Effector memory CD4-positive, alpha-beta T cell (primary cell): ENCODE measurements at places on chromosomes 6 and 20.

DNA sequence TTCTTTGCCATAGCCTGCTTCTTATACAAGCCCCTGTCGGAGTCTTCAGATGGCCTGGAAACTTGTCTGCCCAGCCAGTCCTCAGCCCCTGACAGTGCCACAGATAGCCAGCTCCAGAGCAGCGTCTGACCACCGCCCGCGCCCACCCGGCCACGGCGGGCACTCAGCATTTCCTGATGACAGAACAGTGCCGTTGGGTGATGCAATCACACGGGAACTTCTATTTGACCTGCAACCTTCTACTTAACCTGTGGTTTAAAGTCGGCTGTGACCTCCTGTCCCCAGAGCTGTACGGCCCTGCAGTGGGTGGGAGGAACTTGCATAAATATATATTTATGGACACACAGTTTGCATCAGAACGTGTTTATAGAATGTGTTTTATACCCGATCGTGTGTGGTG, 29.5 kb downstream of the SLCO4A1 start:
- no peak overlapping the region for H3K27ac ChIP-seq
- H3K4me3 ChIP-seq = no peak overlapping the region
- no peak for DNase-seq
- H3K36me3 ChIP-seq = no peaks in the 10 kb centered on the region

DNA sequence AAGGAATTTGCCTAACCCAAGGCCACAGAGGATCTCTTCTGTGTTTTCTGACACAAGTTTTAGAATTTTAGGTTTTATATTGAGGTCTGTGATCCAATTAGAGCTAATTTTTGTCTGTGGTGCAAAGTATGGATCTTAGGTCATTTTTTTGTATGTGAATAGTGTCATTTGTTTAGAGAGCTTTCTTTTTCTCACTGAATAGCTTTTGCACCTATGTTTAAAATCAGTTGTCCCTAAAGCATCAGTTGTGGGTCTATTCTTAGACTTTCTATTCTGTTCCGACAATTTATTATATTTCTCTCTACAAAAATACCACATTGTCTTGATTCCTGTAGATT, 341 bp upstream of the MCM9 start:
- no peak for DNase-seq
- no peaks in the 10 kb centered on the region for H3K27me3 ChIP-seq
- H3K36me3 ChIP-seq = peaks cover 7% of the 10 kb centered on the region

GRCh38 chr6:44297063-44298038, 15.8 kb downstream of the AARS2 start:
- H3K4me1 ChIP-seq = peaks cover 12% of the 10 kb centered on the region
- no peak for DNase-seq
- no peak overlapping the region for H3K27ac ChIP-seq
- peaks cover 17% of the 10 kb centered on the region for H3K36me3 ChIP-seq

DNA sequence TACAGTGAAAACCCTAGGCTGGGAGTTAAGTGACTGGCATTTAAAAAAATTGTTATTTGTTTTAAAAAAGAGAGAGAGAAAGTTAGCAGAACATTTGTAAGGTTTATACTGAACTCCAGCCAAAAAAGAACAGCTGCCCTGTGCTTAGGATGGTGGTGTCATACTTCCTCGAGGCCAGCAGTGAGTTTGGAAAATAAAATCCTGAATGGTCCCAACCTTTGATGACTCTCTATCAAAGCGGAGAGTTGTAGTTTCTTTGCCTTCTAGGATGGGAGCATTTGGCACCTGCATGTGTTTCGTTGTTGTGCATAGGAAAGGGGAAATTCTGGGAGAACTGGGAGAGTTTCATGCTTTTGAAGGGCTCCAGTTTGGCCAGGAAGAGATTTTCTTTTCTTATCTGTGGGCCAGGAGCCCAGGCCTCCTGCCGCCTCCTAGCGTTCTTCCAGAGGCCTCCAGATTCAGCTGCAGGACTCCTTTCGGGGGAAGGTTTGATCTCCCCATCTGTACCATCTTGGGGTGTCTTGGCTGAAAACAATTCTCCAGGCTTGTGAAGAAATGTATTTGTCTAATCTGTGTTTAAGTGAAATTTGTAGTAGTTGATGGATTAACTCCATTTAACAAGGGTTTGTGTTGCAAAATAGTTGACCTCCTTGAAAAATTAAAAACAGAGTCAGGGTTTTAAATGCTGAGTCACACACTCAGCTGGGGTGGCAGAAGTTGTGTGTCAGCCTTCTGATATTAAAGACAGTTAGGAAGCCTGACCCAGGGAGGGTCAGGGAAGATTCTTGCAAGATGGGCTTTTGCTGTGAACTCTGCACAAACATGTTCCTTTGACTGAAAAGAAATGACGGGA, 63.4 kb downstream of the TXNDC5 start:
- no peak overlapping the region for H3K4me3 ChIP-seq
- H3K4me1 ChIP-seq = no peaks in the 10 kb centered on the region
- no peak for DNase-seq

GRCh38 chr6:132063204-132063603, 112.0 kb upstream of the CCN2 start:
- no peak for DNase-seq
- no peaks in the 10 kb centered on the region for H3K36me3 ChIP-seq
- no peak overlapping the region for H3K4me3 ChIP-seq

- DNase-seq = no peak
- no peak overlapping the region for H3K27ac ChIP-seq
- no peaks in the 10 kb centered on the region for H3K27me3 ChIP-seq
- no peak overlapping the region for H3K4me3 ChIP-seq
These were observed 37.6 kb downstream of the BEND3 start for GRCh38 chr6:107077710-107078109.

DNA sequence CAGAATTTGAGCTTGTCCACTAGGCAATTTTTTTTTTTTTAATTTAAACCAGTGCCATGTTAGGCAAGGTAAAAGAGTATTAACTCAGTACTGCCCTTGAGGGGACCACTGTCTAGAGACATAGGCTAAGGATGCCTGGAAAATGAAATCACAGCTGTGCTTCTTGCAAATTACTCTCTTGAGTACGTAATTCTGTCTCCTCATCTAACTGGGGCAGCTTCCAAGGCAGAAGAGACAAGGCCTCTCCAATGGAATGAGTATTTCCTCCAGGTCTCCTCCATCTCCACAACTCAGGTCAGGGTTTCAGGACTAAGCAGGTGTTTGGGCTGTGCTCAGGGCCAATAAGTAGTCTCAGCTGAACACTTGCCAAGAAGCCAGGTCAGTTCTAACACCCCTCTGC, 33.8 kb upstream of the MRPS10 start:
- H3K4me3 ChIP-seq = no peak overlapping the region
- DNase-seq = no peak
- peaks cover 52% of the 10 kb centered on the region for H3K36me3 ChIP-seq

DNA sequence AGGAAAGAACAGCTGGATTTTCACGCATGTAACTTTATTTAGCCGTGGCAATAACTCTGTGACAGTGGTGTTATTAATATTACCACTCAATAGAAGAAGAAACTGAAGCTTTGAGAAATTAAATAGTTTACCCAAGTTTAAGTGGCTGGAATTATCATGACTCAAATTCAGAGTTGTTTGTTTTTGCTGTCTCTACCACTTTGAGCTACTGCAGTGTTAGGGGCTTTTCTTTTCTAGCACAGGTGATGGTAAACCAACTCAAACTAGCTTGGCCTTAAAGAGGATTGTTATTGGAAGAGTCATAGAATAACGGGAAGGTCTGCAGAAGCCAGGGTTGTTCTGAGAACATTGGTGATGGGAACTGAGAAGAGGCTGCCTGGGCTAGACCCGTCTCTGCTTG, 66.0 kb upstream of the PREP start:
- no peak for DNase-seq
- no peak overlapping the region for H3K27ac ChIP-seq

DNA sequence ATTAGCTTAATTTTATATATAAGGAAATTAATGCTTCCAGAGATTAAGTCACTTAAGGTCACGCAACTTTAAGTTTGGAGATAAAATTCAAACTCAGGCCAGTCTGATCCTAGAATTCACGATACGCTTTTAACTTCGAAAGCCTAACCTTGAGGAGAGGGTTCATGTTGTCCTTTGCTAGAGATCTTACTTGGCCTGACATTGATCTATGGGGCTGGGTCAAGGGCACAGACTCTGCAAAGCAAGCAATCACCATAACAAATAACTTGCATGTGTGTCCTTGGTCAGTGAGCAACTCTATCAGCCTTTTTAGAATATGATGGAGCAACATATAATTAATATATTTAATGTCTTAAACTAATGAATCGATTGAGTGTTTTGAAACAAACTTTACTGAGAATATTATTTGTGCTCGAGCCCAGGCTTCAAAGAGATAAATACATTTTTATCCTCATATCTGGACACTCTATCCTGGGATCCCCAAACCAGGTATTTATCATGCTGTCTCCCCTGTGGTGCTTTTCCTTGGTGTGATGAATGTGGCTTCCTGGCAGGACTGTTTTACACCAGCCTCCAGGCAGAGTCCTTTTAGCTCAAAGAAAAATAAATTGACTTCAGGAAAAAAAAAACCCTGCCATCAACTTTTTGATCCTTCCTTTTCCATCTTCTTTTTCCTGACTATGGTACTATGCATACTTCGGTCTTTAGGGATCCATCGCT, 29.1 kb downstream of the RPS12 start:
- no peak overlapping the region for H3K27ac ChIP-seq
- no peaks in the 10 kb centered on the region for H3K27me3 ChIP-seq
- no peaks in the 10 kb centered on the region for H3K36me3 ChIP-seq
- no peaks in the 10 kb centered on the region for H3K4me1 ChIP-seq
- no peak for DNase-seq
- no peak overlapping the region for H3K4me3 ChIP-seq

- peaks cover 44% of the 10 kb centered on the region for H3K4me1 ChIP-seq
- DNase-seq = peak; percentile 69
- no peak overlapping the region for H3K4me3 ChIP-seq
- H3K27ac ChIP-seq = peak overlapping the region; percentile 63
- H3K27me3 ChIP-seq = no peaks in the 10 kb centered on the region
These were observed 120.4 kb upstream of the RIPOR2 start for GRCh38 chr6:25056130-25056529.

GRCh38 chr6:47141171-47141570, 99.0 kb upstream of the ADGRF1 start:
- H3K27me3 ChIP-seq = no peaks in the 10 kb centered on the region
- no peaks in the 10 kb centered on the region for H3K36me3 ChIP-seq
- H3K4me3 ChIP-seq = no peak overlapping the region
- H3K27ac ChIP-seq = no peak overlapping the region
- DNase-seq = no peak

DNA sequence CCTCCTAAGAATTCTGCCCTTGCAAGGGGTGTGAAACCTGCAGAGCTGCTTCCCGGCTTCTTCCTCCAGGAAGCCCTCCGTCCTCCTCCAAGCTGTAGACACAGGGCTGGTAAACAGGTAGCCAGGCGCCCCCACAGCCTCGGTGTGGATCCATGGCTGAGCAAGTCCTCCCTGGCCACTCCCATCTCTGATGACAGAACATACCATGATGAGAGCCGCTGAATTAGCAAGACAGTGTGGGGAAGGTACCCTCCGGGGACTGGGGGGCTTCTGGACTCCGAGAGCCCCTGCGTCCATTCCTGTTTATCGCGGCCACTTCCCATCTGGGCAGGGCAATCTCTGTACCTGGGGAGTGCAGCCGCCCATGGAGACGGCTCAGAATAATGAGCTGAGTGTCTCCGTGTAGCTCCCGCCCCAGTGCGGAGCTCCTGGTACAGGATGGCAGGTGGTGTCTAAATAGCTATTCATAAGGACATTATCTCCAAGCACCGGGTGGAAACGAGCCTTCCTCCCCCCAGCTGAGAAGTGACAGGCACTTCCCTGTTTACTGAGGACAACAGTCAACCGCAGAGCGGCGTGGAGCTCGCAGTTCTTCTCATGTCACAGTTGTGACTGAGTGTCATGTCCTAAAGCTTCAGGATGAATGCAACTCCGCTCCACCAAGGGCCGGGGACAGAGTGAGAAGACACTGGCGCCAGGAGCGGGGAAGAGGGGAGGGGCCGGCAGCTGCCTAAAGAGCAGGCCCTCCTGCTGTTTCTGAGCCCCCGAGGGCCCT, 22.7 kb upstream of the NTSR1 start:
- no peak overlapping the region for H3K27ac ChIP-seq
- no peaks in the 10 kb centered on the region for H3K36me3 ChIP-seq
- H3K4me3 ChIP-seq = no peak overlapping the region
- no peak for DNase-seq
- peaks cover 6% of the 10 kb centered on the region for H3K4me1 ChIP-seq

GRCh38 chr6:119896806-119897205, 547.2 kb upstream of the MAN1A1 start:
- H3K27ac ChIP-seq = no peak overlapping the region
- H3K4me1 ChIP-seq = no peaks in the 10 kb centered on the region
- no peaks in the 10 kb centered on the region for H3K27me3 ChIP-seq
- no peaks in the 10 kb centered on the region for H3K36me3 ChIP-seq
- no peak overlapping the region for H3K4me3 ChIP-seq

DNA sequence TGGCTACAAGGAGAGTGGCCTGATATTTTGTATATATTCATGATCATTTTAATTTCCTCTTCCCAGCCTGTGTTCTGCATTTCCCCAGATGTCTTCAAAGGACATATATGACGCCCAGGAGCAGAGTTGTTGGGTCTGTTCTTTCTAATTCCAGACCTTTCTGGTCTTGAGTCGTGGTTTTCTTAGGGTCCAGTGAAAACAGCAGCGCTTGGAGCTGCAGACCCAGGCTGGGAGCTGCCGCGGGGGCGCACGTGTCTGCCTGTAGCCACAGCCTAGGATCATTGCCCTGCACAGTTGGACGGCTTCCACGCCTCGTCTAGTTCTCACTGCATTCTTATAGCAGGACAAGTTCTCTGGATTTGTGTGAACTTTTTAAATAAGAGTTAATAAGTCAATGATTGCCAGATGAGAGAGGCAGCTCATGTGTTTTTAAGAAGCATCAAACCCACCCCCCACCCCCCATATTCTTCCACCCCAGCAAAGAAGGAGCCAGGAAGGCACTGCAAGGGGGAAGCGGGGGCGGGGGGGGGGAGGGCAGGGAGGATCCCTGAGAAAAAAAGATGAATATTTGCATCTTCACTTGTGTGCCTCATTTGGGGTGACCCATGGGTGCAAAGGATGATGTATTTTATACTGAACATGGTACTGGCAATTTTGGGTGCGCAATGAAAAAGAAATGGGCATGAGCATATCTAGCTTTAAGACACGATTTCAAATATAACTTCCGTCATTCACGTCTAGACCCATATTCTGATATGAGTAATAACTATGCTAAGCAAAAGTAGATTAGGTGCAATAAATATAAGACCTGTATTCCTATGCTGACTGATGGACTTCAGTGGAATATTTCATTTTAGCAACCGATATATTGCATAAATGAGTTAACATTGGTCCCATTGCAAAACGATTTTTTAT, 160.0 kb downstream of the TBXT start:
- peaks cover 15% of the 10 kb centered on the region for H3K27me3 ChIP-seq
- DNase-seq = no peak
- no peak overlapping the region for H3K27ac ChIP-seq
- no peak overlapping the region for H3K4me3 ChIP-seq
- H3K4me1 ChIP-seq = no peaks in the 10 kb centered on the region
- no peaks in the 10 kb centered on the region for H3K36me3 ChIP-seq

GRCh38 chr6:159062564-159062945, 17.8 kb upstream of the TAGAP start:
- H3K27me3 ChIP-seq = no peaks in the 10 kb centered on the region
- DNase-seq = no peak
- no peaks in the 10 kb centered on the region for H3K36me3 ChIP-seq
- H3K4me3 ChIP-seq = no peak overlapping the region
- H3K4me1 ChIP-seq = peaks cover 46% of the 10 kb centered on the region
